A673 (cell line): ENCODE measurements at places on chromosomes 3 and 15.

GRCh38 chr15:36814708-36815107 is 235.3 kb downstream of the CDIN1 start:
- DNase-seq, result no peak

DNA sequence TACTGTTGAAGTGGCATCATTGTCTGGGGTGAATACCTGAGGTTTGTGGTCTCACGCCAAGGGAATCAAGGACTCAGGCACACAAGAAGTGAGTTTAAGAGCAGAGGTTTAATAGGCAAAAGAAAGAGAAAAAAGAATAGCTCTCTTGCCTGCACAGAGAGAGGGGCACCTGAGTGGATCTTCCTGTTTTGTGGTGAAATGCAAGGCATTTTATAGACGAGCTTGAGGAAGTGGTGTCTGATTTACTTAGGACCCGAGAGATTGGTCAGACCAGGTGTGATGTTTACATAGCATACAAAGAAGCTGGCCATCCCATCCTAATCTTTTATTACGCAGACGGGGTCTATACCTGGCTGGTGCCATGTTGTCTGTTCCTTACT is 13.2 kb downstream of the CCR5 start:
- no peak for DNase-seq

DNA sequence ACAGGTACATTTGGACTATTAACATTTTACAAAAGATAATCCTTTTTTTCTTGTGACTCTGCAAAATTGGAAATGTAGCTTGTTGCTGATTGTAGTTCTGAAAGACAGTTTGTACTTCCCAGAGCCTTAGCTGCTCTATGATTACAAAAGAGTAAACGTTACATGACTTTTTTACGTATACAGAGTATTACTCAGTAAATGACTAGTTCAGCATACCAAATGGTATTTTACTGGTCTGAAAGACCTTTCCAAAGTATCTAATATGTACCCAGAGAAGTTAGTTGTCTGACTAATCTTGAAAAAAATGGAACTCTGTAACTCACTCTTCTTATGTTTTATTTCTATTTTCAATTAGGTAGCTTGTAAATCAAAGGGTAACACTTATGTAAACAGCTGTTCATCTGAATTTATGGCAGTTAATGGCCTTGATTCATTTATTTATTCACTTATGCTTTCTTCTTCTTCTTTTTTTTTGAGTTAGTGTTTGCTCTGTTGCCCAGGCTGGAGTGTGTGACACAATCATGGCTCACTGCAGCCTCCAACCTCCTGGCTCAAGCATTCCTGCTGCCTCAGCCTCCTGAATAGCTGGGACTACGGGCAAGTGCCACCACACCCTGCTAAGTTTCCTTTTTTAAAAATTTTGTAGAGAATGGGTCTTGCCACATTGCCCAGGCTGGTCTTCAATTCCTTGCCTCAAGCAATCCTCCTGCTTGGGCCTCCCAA is 151.7 kb downstream of the C3orf38 start:
- no peak for DNase-seq

- no peak for DNase-seq
Measured at GRCh38 chr3:121793078-121793477, 41.8 kb downstream of the IQCB1 start.

GRCh38 chr15:58549013-58549784 is 117.4 kb downstream of the LIPC start:
- no peak for DNase-seq

DNA sequence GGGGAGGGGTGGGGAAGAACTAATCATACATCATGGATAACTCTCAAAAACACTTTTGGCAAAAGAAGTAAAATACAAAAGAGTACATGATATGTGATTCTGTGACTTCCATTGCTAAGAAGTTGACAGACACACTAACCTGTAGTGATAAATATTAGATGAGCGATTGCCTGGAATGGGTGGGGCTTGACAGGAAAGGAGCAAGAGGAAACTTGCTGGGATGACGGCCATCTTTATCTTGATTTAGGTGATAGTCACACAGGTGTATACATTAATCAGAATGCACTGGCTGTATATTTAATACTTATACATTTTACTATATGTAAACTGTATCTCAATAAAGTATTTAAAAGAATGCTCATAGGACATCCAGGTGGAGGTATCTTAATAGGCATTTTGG is 13.1 kb downstream of the PARL start:
- no peak for DNase-seq

DNA sequence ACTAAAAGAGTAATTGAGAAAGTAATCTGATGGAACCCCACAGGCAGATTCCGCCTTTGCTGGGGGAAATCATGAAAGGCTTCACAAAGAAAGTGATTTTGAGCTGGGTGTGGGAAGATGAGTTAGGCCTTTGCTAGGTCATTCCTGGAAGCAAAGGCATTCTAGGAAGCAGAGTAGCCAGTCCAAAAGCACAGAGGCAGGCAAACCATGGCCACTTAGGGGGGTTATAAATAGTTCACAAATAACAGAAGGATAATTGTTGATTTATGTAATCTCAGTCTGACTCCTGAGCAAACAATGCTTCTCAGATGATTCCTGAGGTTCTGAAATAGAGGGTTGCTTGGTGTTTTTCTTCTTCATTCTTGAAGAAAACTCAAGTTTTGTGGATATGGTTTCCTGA is 576.3 kb downstream of the NTRK3 start:
- DNase-seq, result no peak

DNA sequence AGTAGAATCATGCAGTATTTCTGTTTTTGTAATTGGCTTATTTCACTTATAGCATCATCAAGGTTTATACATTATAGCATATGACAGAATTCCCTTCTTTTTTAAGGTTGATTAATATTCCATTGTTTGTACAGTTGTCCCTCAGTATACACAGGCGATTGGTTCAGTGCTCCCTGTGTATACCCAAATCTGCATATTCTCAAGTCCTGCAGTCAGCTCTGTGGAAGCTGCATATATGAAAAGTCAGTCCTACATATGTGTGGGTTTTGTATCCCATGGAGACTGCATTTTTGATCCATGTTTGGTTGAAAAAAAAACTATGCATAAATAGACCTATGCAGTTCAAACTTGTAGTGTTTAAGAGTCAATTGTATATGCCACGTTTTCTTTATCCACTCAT is 127.7 kb downstream of the ISL2 start:
- no peak for DNase-seq

- DNase-seq, result no peak
Measured at GRCh38 chr3:46269556-46269955, 27.3 kb downstream of the CCR3 start.

GRCh38 chr3:14508966-14509795 is 31.0 kb downstream of the GRIP2 start:
- peak; percentile 73 for DNase-seq

GRCh38 chr15:40327457-40327856 is 4.0 kb downstream of the INAFM2 start:
- DNase-seq, result no peak

DNA sequence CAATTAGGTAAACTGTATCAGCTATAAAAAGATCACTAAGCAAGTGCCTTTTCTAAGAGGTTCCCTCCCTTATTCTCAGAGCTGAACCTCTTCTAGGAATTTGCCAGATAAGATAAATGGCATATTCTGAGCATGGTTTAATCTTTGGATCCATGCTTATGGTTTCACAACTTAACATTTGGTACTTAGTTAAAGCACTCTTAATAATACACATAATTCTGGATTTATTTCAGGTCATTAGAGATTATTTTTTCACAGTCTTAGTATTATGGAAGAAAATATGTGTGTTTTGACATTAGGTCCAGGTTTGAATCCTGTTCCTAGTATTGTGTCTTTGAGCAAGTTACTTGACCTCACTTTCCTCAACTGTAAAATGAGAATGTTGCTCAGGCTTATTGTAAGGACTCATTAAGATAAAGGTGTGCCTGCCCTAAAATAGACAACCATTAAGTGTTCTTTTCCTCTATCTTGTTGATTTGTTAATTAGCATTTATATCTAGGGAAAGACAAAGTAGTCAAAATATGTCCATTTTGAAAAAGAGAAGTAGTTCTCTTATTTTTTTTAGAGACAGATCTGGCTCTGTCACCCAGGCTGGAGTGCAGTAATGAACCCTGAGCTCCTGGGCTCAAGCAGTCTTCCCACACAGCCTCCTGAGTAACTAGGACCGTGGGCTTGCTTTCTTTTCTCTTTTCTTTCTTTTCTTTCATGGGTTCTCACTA is 43.4 kb downstream of the TSC22D2 start:
- DNase-seq, result no peak

DNA sequence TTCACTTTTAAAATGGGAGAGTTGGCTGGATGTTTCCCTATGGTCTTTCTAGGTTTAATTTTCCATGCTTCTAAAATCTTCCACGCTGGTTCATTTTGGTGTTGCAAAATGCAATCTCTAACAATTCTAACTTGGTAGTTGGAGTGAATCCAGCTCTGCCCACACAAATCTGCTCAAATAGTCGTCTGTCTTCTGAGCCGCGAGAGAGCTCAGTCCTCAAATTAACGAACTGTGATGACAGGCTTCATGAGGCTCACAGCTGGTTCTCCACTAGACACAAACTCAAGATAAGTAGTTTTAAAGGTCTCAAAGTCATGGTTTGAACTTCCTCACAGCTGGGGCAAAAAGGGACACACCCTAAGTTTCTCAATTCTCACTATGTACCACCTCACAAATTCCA is 178.6 kb upstream of the LYSMD4 start:
- peak; percentile 63 for DNase-seq

GRCh38 chr15:69056365-69056764 is 41.9 kb downstream of the NOX5 start:
- DNase-seq, result no peak

DNA sequence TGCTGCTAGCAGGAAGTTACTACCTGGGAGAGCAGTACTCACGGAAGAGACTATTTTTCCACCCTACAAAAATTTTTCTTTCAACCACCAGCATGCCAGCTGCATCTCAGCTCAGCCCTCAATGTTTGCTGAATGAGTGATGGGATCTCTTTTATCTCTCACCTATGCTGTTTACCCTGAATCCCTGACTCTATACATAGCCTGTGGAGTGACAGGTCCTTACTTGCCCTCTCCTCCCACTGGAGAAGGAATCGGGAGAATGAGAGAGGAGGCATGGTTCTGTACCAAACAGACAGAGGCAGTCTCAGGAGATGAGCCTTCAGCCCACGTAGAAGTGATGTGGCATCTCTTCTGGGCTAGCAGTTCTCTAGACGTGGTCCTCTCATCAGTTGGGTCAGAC is 6.7 kb upstream of the DGKG start:
- no peak for DNase-seq

DNA sequence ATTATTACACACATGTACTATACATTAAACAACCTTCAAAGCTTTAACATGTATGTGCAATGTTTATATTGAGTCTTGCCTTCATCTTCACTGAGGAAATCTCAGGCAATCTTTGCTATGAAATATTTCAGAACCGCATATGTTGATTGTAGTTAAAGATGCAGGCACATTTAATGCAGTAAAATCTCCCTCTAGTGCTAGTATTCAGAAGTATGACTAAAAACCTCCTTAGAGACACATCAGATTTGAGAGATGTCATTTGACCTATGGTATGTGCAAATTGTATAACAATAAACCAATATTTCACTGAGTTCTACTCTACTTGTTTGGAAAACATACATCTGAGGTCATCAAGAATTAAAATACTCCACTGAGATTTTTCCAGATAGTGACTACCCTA is 123.8 kb upstream of the C15orf61 start:
- DNase-seq, result no peak

DNA sequence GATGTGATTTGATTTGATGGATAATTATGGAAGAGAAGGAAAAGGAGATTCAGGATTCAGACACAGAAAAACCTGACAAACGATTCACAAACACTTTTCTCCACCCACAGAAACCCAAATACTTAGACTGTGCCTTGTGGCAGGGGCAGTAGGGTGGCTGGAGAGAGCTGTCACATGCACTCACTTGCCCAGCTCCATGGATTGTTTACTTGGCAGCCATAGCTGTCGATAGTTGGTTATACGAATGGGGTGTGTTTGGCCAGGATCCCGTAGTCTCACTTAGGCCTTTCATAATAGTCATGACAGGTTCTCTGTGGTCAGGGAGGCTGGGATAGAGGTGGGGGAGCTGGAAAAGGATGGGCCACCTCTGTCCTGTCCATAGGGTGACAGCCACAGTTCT is 76.9 kb downstream of the CACNA1D start:
- no peak for DNase-seq

DNA sequence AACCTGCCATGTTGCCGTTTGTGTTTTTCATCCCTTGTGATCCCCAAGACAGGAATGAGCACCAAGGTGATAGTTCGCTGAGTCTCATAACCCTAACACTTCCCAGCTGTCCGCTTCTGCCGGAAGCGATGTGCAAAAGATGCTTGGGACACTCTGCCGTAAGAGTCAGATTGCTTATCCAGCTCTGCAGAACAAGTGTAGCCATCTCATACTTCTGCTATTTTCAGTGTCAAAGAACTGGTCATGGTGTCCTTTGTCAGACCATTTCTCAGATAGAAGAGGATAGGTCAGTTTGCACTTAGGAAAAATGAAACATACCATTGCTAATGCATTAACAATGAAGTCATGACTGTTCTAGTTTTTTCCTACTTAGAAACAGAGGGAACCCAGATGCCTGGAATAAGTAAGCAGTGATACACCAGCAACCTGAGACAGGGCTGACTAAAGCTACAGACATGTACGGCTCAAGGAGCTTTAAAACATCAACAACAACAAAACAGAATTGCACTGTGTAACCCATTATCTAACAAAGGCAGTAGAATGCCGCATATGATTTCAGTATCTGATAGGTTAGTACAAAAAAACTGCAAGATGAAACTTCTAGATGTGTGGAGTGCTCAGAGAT is 134.0 kb upstream of the IL12A start:
- DNase-seq, result no peak

DNA sequence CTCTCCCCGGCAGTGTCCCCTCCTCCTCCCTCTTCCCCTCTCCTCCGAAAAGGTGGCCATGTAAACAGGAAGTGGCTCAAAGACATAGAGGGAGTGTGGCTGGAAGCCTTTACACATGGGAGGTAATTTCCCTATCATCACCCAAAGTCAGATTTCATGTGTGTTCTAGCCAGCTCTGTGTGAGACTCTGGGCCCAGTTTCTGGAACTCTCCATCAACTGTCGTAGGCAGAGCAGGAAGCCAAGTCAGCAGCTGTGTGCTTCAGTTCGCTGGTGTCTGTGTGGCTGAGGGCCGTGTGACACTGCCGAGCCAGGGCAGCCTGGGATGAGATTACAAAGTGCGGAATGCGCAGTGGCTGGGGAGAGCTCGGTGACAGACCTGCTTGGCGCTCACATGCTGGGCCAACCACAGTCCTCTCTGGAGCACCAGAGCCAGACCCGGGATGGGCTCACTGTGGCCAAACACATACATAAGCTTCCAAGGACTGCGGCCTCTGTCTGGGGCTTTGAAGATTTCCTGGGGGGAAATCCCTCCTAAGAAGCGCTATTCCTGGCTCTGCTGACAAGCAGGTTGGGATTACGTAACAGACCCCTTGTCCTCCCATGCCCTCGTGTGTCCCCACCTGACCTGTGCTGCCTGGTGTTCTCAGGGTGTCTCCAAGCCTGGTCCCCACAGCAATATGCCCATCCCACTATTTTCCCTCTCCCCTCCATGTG is 50.7 kb downstream of the UMPS start:
- no peak for DNase-seq
